ENCODE measurements at places on chromosomes 5 and 9.

DNA sequence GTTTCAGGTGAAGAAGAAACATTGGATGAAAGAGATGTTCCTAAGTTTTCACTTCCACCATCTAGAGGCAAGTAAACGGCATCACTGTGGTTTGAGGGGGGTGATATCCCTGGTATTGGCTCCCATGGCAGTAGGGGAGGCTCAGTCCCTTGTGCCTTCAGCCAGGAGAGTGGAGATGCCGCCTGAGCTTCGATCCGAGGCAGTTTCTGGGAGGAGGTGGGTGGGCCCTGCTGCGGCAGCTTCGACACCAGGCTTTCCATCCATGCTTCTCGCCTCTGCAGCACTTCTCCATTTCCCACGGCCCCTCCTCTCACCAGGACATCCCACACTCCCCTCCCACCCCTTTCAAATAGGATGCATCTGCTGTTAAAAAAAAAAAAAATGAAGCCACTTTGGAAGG, 258.3 kb downstream of the GADD45G start:
- no peak for DNase-seq

DNA sequence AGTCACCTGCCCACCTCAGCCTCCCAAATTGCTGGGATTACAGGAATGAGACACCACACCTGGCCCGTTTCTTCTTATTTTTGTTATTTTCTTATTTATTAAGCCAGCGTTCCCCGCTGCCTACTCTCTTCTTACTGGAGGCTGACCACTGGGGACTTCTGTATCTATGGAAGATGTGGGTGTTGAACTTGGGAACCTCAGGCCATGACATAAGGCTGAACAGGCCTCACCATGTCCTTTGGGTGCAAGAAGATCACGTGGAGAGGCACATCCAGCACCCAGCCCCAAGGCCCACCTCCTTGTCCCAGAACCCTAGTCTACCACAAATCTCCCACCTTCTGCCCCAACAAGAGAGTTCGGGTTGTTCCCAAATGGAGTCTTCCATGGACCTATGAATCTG, 59.4 kb upstream of the NEK6 start:
- peak; percentile 19 for DNase-seq

DNA sequence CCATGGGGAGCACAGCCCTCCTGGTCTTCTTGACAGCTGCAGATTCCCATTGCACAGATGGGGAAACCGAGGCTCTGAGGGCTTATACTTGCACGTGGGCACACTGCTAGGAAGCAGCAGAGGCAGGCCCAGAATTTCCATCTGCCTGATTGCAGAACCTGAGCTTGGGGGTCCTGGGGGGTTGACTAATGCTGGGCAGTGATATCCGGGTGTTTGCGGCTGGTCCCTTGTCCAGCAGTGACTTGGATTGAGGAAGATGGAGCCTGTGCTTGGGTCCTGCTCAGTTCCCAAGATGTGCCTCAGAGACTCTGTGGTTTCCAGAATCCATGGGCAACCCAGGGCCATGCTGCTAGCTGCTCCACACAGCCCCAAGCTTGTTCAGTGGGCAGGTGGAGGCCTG, 91.2 kb downstream of the PHF2 start:
- peak; percentile 24 for DNase-seq

- DNase-seq = no peak
Observed at GRCh38 chr5:171269717-171270116, 39.3 kb upstream of the TLX3 start.

DNA sequence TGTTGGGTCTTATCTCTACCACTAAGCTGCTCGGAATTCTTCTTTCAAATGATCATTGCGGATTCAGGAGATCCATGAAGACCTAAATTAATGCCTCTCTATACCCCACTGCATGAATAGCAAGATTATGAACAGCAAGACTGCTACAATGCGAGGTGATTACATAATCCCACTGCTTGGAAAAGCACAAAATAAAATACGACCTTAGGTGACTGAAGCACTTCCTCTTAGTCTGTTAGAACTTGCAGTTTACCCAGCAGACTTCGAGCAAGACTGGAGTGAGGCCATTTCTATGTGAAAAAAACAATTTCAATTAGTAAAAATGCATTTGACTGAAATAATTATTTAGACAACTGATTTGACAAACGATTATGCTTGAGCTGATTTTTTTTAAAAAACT, 59.8 kb downstream of the SH3RF2 start:
- DNase-seq = no peak

DNA sequence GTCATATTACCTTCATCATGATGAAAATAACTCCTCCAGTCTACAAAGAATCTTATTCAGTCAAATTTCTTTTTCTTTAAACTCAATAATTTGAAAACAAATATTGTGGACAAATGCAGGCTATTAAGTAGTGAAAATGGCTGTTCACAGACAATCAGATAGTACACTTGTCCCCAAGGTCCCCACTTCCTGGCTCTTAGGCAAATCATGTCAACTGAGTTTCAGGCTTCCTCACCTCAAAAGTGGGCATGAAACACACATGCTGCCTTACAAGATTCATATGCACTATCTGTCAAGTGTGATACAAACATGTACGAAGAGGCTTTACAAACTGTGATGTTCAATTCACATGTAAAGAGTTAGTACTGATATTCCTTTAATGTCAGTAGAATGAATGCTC, 385.2 kb upstream of the SEMA6A start:
- DNase-seq = no peak

- DNase-seq = no peak
Observed at GRCh38 chr5:61019642-61020041, 74.6 kb downstream of the NDUFAF2 start.

GRCh38 chr9:90720621-90721265, 78.1 kb upstream of the DIRAS2 start:
- DNase-seq = no peak

GRCh38 chr5:64318175-64318574, 152.5 kb downstream of the RNF180 start:
- no peak for DNase-seq

- no peak for DNase-seq
Observed at GRCh38 chr9:69946800-69947437, 96.7 kb upstream of the MAMDC2 start.

- no peak for DNase-seq
Observed at GRCh38 chr9:87577746-87578145, 80.1 kb downstream of the DAPK1 start.

DNA sequence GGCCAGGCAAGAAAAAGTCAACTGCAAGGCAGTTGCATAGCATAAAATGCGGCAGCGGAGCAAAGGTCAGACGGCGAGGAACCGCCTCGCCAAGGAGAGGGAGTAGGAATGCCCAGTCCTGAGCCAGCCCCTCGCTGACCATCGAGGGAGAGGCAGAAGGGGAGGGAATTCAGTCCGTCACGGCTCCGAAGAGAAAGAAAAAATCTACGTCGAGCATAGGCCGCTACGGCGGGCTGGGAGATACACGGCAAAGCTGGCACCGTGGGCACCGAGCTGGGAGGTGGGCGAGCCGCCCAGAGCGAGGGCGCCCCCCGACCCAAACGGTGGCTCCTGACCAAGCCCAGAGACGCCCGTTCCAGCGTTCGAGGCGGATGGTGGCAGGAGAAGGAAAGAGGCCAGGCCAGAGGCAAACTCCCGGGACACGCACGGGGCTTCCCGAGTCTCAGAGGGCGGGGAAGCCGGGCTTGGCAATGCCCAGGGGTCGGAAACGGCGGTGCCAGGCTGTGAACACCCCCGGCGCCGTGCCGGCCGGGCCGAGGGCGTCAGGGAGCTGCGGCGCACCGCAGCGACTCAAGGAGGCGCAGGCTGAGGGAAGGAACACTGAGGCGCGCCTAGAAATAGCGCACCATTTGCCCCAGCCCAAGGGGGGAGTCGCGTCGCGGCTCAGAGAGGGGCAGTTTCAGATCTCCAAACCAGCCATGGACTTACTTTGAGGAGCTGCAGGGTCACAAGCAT, 518 bp downstream of the SPRY4 start:
- DNase-seq = peak; percentile 49

DNA sequence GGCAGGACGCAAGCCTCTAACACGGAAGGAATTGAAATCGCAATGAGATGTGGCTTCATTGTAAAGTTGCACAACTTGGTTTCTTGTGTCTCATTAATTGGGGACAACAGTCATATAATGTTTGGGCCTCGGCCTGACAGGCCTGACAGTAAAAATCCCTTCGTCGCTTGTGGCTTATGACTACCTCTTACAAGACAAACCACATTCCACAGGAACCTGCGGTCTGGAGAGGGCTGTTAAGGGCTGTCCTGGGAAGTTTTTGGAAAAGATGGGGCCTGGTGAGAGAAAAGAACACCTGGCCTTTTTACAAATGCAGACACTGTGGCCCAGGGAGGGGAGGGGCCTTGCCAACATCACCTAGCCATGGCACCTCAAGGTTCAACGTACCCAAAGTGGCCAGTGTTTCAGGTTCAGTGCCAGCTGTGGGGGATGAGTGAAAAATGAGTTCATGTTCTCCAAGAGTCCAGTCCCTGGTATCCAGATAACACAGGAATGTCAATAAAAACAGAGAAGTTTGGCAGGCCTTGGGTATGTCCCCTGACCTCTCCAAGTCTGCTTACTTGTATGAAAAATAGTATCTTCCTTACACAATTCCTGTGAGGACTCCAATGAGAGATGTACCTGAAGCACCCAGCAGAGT, 22.2 kb downstream of the SHB start:
- DNase-seq = no peak

- DNase-seq = peak; percentile 72
Observed at GRCh38 chr5:123097871-123098735, 9.1 kb downstream of the PRDM6 start.

Data from endodermal cell (in vitro differentiated cells).